ENCODE measurements at places on chromosomes 12 and 14.

- DNase-seq, result no peak
These were observed 838.2 kb upstream of the MGAT4C start for GRCh38 chr12:87094356-87094755.

- DNase-seq, result no peak
These were observed 369.0 kb downstream of the ATP23 start for GRCh38 chr12:58310368-58310767.

DNA sequence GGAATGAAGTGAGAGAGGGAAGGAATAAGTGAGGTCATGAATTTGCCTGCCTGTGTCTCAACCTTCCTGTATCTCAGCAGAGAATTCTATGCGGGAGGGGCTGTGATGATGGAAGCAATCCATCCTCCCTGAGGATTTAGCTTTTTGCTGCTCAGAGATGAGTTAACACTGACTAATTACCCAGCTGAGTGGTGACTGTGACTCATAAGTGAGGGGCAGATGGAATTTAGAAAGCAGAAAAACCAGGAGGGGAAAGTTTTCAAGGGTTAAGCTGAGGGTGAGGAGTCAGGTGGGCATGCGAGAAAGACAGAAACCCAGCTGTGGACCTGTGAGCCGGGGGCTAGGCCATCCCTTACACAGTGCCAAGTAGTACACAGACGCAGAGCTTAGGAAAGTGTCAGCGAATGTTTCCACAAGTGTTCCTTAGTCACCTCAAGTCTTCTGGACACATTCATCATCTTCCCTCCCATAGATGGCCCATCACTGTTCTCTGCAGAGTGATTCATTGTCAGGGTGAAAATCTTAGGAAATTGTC is 277.9 kb downstream of the IPO8 start:
- no peak for DNase-seq

- DNase-seq, result no peak
These were observed 56.5 kb upstream of the CDKL1 start for GRCh38 chr14:50452979-50453705.

GRCh38 chr14:100500128-100500527 is 87.1 kb downstream of the BEGAIN start:
- no peak for DNase-seq

GRCh38 chr12:132154941-132155770 is 10.9 kb downstream of the NOC4L start:
- DNase-seq, result no peak

GRCh38 chr14:68094752-68095151 is 275.2 kb downstream of the RAD51B start:
- DNase-seq, result no peak

DNA sequence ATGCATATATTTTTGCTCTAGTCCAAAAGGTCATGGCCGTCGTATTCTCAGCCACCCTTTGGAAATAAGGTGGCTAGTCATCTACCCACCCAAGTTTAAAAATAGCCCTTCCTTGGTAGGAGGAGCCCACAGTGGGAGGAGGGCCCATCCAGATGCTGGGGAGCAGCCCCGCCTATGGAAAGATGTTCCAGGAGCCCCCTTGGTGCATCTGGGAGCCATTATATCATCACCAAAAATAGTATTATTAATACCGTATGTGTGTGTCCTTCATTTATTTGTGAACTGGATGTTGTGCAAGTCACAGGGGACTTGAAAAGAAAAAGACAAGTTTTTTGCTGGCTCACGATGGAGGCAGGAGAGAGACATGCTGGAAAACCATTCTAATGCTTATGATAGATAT is 34.0 kb downstream of the EMP1 start:
- DNase-seq, result no peak

DNA sequence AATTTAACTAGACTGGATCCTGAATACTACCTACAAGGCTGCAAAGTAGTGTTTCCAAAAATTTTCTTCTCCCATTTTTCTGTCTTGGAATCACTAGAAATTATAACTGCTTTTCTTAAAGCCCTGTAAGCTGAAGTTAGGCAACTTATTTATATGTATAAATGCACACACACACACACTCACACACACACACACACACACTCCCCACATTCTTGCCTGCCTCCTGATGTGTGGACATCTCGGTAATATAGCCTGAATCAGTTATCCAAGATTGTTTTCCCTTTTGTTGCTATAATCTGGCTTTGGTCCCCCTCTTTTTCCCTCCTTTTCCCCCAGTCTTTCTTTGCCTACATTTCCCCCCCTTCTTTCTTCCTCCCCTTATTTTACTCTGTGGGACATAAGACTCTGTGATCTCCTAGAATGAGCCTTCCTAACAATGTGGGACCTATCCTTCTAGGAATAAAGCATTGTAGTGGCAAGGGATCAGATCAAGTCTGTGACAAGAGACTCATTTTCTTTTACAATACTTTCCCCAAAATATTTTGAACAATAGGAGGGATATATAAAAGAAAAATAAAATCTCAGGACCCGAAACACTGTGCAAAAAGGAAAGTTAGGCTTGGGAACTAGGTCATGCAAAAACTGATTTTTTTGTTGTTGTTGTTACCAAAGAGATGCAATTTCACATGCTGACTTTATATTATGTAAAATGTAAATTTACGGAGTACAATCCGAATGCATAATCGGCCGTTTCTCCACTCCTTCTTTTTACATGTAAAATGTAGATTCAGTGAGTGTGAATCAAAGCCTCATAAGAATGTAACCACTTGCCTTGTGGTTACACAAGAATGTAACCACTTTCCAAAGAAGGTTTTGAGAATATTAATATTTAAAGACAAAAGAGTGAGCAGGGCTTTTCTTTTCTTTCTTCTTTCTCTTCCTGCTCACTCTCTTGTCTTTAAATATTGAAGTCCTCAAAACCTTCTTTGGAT is 26.3 kb upstream of the CD69 start:
- DNase-seq, result no peak
